ENCODE measurements at places on chromosomes 2 and 18.
A peak's percentile ranks its signal among the peaks of the same experiment; 100 is the strongest.

DNA sequence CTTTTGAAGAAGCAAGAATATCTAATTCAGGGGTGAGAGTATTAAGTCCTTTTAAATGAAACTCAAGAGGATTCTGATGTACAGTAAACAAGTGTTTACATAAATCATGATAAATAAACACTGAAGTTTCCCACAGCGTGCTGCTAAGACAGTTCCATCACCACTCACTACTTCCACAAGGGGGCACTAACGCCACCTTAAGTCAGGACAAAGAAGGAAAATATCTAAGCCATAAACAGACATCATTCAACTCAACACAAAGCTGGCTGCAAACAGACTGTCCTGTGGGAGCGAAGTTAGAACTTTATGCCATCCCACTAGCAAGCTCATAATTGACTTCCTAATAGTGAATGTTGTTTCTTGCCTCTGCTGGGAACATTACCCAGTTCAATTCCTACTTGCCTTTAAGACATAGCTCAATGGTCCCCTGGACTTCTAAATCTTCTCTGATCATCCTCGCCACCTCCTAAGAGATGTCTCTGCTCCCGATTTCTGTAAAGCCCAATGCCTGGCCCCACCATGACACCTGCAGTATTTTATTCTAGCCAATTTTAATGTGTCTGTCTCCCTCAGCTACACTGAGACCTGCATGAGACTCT, 36.5 kb downstream of the MRPL44 start:
- peak; percentile 45 for DNase-seq

DNA sequence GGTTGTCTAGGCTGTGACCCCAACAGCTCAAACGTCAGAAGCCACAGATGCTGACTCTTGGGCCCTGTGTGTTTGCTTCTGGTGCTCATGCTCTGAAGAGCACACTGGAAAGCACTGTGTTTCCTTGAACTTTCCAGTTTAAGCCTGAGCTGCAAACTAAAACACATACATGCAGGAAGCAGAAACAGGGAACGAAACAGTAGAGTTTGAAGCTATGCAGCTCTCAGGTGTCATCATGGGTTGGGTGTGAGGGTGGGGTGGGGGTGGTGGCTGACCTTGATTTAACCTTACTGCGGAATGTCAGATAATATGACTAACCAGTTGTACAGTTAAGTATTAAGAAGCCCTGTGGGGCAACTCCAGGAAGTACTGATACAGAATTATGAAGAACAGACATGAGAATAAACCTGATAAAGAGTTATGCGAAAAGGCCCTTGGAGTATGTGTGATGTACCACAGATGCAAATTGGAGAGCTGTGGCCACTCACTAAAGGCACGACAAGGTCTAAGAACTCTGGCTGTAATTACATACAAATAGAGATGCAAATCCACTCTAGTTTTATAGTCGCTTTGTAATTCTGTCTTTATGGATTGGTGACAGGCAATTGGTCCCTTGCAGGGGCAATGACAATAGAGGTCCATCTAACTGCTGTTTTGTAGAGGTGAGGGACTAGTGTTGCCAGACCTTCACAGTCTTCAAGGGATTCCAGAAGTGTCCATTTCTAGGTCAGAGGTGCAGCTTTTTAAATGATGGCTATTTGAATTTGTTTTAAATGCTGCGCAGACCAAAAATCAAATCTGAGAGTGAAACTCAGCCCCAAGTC, 273.1 kb downstream of the NAPG start:
- DNase-seq, result no peak

DNA sequence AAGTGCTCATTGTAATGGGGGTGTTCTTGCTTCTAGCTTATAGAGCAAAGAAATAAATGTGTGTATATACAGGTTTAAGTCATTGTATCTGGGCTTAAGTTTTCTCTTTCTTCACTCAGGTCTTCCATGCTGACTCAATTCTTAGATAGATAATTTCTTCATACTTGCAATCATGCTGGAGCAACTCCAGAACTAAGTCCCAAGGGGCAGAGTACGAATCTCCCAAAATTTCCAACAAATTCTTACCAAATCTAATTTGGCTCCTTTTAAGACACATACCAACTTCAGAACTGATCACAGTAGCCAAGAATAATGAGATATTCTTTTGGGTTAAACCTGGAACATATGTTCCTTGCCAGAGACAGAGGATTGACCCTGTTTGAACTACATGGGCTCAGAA, 4.3 kb upstream of the SPAG16 start:
- DNase-seq, result no peak

- no peak for DNase-seq
Measured at GRCh38 chr2:114068438-114068837, 178.5 kb downstream of the ACTR3 start.

GRCh38 chr2:28748176-28748575, 3.5 kb upstream of the PPP1CB start:
- DNase-seq, result no peak

DNA sequence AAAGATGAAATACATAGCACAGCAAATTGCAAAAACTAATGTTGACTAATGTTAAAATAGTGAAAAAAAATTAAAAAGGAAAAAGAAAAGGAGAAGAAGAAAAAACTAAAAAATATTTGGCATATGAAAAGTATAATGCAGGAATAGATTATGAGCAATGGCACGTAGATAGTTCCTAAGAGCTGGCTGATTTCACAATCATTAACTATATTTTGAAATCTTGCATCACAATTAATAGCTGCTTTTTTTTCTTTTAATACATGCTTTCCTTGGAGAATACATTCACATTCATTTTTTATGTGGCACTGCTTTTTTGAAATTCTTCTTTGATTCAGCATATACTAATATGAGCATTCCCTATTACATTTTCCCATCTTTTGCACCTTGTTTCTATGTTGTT, 299.8 kb downstream of the DPP10 start:
- no peak for DNase-seq

DNA sequence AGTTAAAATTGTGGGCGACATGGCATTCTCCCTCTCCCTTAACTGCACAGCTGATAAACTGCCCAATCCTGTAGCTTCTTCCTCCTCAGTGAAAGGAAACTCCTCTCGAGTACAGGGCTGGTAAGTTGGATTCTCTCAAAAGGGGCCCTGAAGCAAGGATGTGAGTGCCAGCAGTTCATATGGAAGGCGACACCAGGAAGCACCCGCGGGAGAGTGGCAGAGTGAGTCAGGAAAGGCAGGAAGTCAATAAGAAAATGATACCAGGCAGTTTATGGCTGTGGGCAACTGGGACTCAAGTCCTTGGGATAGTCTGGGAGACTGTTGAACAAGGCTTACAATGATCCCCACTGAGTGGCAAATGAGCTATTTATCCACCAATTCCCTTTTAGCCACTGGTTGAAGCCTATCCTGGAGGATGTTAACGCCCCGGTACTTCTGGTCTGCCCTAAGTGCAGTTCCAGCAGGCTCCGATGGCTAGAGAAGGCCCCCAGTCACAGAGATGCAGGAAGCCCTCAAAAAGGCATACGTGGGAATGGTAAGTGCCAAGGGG, 34.8 kb downstream of the ABHD3 start:
- DNase-seq, result no peak

- DNase-seq, result no peak
Measured at GRCh38 chr18:5058768-5059695, 138.0 kb downstream of the AKAIN1 start.

- DNase-seq, result no peak
Measured at GRCh38 chr2:62152000-62152399, 43.9 kb upstream of the B3GNT2 start.

Data from left hindlimb (tissue), 1 donor.